ENCODE measurements at places on chromosomes 12 and 14.

- DNase-seq: no peak
Measured at GRCh38 chr12:124294780-124295341, at the start of gene RFLNA. RFLNA (plus strand) TSS chr12:124295093; CDS start chr12:124295430, 337 bp downstream.

- no peak for DNase-seq
Measured at GRCh38 chr14:69654116-69654515, 42.7 kb downstream of the SUSD6 start.

GRCh38 chr12:41467591-41468325, 279.6 kb downstream of the PDZRN4 start:
- DNase-seq: no peak

DNA sequence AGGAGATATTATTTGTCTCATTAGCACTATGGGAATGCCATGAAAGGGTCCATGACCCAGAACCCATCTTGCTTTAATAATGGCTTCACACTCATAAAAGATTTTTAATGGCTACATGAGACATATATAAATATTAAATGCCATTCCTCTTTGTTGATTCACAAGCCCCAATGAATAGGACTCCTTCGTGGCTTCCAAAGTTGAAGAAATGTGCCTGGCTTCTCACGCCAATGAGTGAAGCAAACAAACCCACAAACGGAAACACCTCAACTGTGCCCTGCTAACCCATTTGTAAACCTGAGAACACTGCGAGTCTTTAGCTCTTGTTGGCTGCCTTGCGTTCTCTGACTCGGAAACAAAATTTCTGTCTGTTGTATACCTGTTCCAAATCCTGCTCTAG, 381.7 kb upstream of the DDHD1 start:
- no peak for DNase-seq

GRCh38 chr12:55742719-55743405, at the start of gene GDF11:
GDF11 (plus strand) TSS chr12:55743122; CDS start chr12:55743317, 195 bp downstream.
- DNase-seq: peak; percentile 72

DNA sequence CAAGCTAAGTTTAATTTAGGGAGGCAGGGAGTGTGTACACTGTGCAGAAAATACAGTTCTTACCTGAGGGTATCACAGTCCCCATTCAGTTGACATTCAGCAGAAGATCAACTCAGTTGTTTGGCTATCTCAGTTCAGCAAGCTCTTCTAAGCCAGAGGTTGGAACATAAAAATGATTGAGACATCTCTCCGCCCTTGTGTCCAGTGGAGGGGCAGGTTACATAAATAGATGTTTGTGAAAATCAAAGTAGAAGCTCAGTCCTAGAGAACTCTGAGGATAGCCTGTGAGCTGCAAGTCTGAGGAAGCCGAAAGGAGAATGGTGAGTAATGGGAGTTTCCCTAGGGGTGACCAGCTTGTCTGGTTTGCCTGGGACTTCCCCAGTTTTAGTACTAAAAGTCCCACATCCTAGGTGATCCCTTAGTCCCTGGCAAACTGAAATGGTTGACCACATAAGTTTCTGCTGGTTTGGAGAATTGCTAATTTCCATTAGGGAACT, 251.4 kb upstream of the ATP2B1 start:
- DNase-seq: no peak

DNA sequence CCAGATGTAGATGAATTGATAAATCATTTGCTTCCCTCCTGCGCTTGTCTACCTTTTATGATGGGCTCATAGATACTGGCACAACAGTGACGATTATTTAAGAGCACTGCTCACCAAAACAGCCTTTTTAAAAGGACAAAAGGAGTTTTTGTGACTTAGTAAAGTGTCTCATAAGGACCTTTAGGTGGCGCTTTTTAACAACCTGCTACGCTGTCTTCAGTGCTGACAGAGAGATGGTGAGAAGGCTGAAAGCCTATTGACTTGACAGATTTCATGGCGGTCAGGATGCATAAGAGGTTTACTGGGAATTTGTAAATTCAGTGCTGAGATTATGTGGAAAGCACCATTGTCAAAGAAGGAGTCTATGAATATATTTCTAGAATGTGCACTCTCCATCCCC, 87.6 kb downstream of the SLC15A5 start:
- no peak for DNase-seq

- no peak for DNase-seq
Measured at GRCh38 chr12:23891115-23891514, 58.4 kb downstream of the SOX5 start.

Data from NCI-H187 (cell line).